ENCODE measurements at places on chromosomes 6 and 20.

DNA sequence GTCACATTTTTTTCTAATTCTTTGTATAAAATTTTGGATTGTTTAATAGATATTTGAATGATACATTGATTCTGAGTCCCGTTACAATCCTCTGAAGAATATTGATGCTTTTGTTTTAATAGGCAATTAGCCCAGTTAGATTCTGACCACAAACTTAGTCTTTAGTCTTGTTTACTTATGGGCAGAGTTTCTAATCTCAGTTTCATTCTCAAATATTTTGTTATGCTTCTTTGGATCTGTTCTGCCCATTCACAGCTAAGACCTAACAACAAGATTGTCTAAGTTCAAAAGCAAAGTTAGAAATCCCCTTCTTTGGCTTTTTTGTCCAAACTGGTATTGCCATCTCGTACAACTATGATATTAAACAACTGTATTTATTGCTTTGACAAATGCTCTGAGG, 58.0 kb downstream of the TBXT start:
- no peak for DNase-seq

DNA sequence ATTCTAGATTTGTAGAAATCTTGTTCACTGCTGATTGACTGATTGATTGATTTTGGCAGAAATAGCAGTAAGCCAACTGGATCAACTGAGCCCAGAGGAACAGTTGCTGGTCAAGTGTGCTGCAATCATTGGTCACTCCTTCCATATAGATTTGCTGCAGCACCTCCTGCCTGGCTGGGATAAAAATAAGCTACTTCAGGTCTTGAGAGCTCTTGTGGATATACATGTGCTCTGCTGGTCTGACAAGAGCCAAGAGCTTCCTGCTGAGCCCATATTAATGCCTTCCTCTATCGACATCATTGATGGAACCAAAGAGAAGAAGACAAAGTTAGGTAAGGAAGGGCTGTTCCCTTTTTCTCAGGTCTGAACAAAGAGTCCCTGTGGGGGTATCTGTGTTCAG, 31.2 kb downstream of the TREML1 start:
- no peak for DNase-seq

DNA sequence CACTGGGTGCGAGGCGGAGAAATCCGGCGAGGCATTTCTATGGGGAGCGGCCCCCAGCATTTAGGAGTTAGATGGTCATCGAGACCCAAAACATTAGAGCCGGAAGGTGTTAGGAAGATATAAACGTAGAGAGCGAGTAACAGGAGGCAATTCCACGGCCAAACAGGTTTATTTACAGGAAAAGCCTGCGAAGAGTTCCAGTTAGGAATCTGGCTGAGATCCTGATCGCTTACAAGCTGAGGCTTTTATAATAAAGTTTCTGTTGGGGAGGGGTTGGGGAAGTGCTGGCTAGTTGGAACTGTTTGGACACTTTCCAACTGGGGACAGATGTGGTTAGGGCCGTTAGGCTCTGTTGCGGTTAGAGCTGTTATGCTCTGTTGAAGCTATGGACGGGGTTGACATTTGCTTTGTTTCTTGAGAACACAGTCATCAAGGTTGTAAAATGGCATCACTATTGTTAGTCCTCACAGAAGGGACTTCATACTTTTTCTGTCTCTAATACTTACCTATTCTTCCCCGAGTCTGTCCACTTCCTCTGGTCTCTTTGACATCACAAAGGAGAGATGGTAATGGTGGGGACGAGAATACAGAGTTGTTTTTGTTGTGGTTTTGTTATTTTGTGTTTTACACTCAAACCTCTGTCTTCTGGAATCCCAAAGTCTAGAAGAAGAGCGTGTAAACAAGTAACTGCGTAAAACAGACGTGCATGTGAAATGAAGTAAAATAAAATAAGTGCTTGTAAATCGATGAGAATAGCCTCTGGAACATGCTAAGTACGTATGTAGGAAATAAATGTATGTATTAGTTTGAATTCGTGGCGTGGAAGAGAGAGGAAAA, 554 bp upstream of the ZSCAN31 start:
- DNase-seq, result no peak

GRCh38 chr6:76876922-76877553, 586.3 kb downstream of the HTR1B start:
- no peak for DNase-seq

GRCh38 chr6:11094411-11094851, 797 bp downstream of the SMIM13 start:
- no peak for DNase-seq
